ENCODE measurements at places on chromosomes 13 and 19. TPM values are rescaled to one million over a fixed set of nuclear protein-coding genes. Genes with fewer than 3 reads are reported as not detected.

RNF126 gene
- 18.1 TPM for total RNA-seq

FFAR3 gene
- total RNA-seq: 0.55 TPM

MAST3 gene
- total RNA-seq: 24.0 TPM

COL4A1 gene
- total RNA-seq: 326 TPM

GRK1 gene
- 3.1 TPM for total RNA-seq

THSD8 gene
- 1.8 TPM for total RNA-seq

SIGLEC10 gene
- 6.8 TPM for total RNA-seq

MATK gene
- total RNA-seq: 6.0 TPM

CDC42EP5 gene
- total RNA-seq: 24.9 TPM

RASGRP4 gene
- 12.9 TPM for total RNA-seq

EIF3K gene
- total RNA-seq: 243 TPM

RFPL4A gene
- total RNA-seq: not detected

NXNL1 gene
- not detected for total RNA-seq

ZBTB7A gene
- 68.0 TPM for total RNA-seq

ZNF85 gene
- total RNA-seq: 23.0 TPM

C19orf85 gene
- not detected for total RNA-seq

ZNF550 gene
- 8.4 TPM for total RNA-seq

CACNG6 gene
- 4.1 TPM for total RNA-seq

PSG11 gene
- total RNA-seq: not detected

KLK1 gene
- total RNA-seq: not detected
